ENCODE measurements at places on chromosomes 12 and 14. TPM values are rescaled to one million over a fixed set of nuclear protein-coding genes. Genes with fewer than 3 reads are reported as not detected.

The DCD gene
- not detected for total RNA-seq

The LRCOL1 gene
- total RNA-seq, result not detected

The CLEC4C gene
- not detected for total RNA-seq

The TMEM63C gene
- 0.71 TPM for total RNA-seq

The ETFBKMT gene
- total RNA-seq, result 3.2 TPM

The FAR2 gene
- 7.3 TPM for total RNA-seq

The SNRNP35 gene
- total RNA-seq, result 11.6 TPM

The HOXC12 gene
- not detected for total RNA-seq

The PAX9 gene
- 0.09 TPM for total RNA-seq

The SPTB gene
- total RNA-seq, result 0.14 TPM

The TSHR gene
- total RNA-seq, result not detected

The DNAJC22 gene
- total RNA-seq, result 6.0 TPM

The TAS2R42 gene
- not detected for total RNA-seq

The LMNTD1 gene
- 0.37 TPM for total RNA-seq

Data from smooth muscle cell of bladder (primary cell).